ENCODE measurements at places on chromosomes 3 and 15.
A peak's percentile ranks its signal among the peaks of the same experiment; 100 is the strongest.

- no peak for DNase-seq
These were observed 13.3 kb upstream of the TMF1 start for GRCh38 chr3:69065318-69065964.

DNA sequence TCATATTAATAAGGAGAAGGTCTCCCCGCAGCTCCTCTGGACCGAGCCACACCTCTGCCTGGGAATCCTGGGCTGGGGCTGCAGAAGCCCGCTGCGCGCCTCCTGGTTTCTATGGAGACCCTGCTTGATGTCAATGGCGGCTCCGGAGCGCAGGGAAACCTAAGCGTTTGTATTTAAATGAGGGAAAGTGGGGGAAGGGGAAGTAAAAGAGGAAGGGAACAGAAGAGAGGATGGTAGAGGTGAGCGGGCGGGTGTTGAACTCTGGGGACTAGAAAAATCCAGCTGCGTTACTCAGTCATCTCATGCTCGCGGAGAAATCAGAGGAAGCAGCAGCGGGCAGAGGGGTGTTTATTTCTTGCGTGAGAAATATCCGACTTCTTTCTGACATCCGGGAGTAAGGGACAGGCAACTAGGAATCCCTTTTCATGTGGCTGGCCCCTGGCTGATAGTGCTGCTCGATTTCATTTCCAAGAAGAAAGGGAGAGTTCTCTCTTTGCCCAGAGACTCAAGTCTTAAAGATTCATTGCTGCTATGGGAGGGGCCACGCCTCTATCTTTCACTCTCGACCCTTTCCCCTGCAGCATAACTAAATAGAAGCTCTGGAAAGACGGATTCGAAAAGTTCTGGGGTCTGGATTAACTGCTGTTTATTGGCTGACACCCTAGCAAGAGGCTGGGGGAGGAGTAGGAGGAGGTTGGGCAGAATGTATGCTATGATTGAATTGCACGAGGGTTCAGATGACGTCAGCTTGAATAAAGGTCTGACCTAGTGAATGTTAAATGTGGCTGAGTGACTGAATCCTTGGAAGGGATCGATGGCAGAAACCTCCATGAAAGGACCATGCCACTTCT lies 110.5 kb upstream of the GAP43 start:
- DNase-seq = no peak

- DNase-seq = no peak
These were observed 156.5 kb downstream of the CHDH start for GRCh38 chr3:53689681-53690080.

DNA sequence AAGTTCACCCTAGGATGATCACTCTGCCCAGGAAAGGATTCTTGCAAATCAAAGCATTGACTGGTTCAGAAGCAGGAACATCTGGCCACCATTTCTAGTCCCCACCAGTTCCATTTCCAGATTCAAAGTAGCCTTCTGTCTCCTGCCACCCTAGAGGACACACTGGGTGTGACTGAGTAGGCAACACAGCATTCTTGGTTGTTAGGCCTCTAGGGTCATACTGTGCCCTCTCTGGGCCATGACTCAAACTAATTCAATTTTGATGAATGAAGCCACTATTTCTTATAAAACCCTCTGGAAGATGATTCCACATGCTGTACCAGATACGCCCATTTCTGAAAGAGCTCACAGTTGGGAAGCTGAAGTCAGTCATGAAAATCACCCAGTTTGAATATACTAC lies 69.7 kb downstream of the WDR76 start:
- no peak for DNase-seq

GRCh38 chr15:33344530-33344929 lies 33.8 kb downstream of the RYR3 start:
- no peak for DNase-seq

DNA sequence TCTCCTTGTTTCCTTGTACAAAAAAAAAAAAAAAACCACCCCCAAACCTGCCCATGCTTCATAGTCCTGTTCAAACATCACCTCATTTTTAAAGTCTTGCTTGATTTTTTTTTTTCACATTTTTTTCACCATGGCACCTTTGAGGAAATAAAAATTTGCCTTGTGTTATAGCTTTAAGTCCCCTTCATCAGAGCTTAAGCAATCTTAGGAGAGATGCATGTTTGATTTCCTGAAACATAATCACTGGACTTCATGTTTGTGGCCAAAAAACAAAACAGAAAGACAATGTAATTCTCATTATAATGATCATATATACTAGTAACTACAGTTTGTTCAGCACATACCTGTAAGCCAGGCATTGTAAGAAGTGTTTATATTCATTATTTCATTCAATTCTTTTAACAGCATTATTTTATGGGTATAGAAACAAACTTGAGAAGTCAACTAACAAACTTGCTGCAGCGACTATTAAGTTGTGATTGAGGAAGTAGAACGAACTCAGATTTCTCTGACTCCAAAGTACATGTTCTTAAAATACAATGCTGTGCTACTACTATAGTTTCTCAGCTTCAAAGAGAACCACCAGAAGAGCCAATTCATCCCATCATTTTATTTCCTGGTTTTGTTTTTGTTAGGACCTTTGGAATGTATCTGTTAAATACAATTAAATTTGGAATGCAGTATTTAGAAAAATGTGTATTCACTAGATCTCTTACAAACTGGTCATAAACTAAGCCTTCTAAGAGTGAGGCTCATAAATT lies 203.8 kb downstream of the TCF12 start:
- DNase-seq = no peak

GRCh38 chr3:149990423-149990948 lies 19.8 kb upstream of the PFN2 start:
- no peak for DNase-seq

- DNase-seq = no peak
These were observed 48.8 kb downstream of the PDZRN3 start for GRCh38 chr3:73575953-73576352.

- no peak for DNase-seq
These were observed 14.9 kb downstream of the EIF2AK4 start for GRCh38 chr15:39948817-39949216.

GRCh38 chr15:65595960-65596359 lies 15.0 kb downstream of the INTS14 start:
- peak; percentile 9 for DNase-seq

GRCh38 chr3:148459931-148460513 lies 237.7 kb upstream of the AGTR1 start:
- no peak for DNase-seq

GRCh38 chr3:61665987-61666386 lies 104.6 kb downstream of the PTPRG start:
- no peak for DNase-seq

GRCh38 chr3:81554801-81555200 lies 206.6 kb downstream of the GBE1 start:
- no peak for DNase-seq

Data from effector CD4-positive, alpha-beta T cell (primary cell).